ENCODE measurements at places on chromosomes 4 and X.

- DNase-seq = no peak
Measured at GRCh38 chrX:80808881-80809411, 731 bp downstream of the BRWD3 start.

DNA sequence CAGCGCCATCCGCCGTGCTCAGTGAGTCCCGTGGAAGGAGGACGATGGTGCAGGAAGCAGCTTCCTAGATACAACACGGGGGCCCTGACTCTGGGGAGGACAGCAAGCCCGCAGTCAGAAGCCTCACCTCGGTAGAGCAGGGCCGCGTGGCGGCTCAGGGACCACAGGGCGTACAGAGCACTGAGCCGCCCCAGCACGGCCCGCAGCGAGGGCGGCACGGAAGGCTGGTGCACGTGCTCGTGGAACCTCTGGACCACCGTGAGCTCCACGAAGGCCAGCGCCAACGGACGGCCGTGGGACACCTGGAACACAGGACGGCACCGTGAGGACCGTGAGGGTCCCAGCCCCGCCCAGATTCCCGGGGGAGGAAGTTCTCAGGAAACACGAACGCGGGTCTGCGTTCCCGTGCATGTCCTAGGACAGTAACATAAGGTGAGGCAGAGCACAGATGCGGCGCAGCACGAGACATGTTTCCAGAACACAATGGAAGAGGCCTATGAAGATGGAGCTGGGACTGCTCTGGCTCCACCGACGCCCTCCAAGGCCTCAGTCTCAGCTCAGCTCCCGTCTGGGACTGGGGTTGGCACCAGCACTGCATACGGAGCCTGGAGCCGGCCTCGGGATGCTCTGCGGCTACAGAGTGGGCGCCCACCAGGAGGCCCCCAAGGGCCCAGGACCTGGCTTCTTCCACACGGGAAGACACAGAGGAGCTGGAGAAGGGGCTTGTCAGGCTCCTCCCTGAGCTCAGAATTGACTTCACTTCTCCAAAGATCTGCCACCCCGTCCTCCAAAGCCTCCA, 65.5 kb downstream of the ACOX3 start:
- DNase-seq = no peak

GRCh38 chr4:6230827-6231662, 30.7 kb upstream of the JAKMIP1 start:
- no peak for DNase-seq

GRCh38 chrX:85620466-85620865, 241.0 kb upstream of the POF1B start:
- no peak for DNase-seq

- no peak for DNase-seq
Measured at GRCh38 chrX:85012098-85012497, 8.4 kb downstream of the APOOL start.

- no peak for DNase-seq
Measured at GRCh38 chr4:118756429-118756828, 71.2 kb downstream of the METTL14 start.

DNA sequence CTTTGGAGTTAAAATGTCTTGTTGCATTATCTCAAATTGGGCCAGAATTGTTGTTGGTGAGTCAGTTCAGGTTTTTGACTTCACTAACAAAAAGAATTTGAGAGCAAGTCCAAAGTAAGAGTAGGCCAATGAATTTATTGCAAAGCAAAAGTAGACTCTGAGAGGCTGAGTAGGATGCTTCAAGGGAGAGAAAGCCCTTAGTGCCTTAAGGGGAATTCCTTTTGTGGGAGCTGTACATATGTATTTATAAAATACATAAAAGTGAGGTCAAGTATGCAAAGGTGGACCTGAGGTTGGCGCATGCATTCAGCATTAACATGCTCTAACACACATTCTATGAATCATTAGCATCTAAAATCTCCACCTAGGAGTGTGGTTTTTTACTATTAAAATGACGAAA, 565.4 kb downstream of the GRXCR1 start:
- DNase-seq = no peak

GRCh38 chr4:80243274-80244018, 23.0 kb upstream of the FGF5 start:
- peak; percentile 12 for DNase-seq

DNA sequence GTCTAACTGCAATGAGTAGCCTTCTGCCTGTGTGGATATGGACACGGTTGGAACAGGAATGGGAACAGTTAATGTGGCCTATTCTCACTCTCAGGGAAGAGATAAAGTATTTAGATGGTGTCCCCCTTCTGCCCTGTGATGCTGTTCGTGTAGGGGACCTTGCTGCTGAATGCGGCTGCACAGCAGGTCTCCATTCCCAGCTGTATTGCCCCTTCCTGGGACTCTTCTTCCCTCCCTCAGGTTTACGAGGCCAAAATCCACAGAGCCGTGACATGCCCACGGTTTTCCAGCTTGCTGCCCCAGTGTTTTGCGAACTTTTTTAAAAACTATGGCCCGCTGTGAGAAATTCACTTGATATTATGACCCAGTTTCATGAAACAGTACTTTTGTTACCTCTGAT, 50.3 kb downstream of the SNX25 start:
- DNase-seq = no peak

DNA sequence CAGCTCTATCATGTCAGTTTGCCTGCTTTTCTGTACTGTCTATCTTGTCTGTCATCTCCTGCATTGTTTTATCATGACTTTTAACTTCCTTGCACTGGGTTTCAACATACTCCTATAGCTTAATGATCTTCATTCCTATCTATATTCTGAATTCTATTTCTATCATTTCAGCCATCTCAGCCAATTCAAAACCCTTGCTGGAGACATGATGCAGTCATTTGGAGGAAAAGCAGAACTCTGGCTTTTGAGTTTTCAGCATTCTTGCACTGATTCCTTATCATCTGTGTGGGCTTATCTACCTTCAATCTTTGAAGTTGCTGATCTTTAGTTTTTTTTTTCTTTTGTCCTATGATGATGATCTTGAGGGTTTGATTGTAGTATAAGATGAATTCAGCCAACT, 493.8 kb upstream of the GALNT7 start:
- no peak for DNase-seq

DNA sequence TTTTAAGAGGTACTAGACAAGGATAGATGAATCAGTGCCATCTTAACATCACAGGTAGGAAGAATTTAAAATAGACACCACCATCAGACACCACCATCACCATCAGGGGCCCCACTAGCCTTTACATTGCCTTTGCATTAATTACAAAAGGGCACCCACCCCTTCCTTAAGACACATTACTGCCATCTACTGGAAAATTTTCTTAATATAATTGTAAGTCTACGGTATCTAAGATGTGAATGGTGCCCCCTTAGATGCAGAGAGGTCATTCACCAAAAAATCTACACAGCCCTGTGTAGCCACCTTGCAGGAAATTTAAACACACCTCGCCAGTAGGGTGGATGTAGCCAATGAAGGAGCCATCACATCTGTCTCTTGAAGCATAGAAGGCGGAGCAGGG, 184.1 kb downstream of the MID1IP1 start:
- DNase-seq = no peak

DNA sequence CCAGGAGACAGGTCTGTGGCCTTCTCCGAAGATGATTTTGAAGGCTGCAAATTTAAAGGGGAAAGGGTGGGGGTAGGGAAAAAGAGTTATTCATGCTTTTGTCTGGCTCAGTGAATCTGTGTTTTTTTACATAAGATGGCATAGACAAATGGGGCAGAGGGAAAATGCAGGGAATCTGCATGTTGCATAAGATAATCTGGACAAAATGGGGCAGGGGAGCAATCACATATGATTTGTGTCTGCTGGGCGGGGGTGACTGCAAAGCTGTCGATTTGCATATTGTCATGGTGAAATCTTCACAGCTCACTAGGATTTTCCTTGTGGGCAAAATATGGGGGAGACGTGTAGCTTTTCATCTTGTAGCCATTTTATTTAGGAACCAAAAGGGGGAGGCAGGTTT, 29.4 kb upstream of the GYG2 start:
- DNase-seq = no peak

DNA sequence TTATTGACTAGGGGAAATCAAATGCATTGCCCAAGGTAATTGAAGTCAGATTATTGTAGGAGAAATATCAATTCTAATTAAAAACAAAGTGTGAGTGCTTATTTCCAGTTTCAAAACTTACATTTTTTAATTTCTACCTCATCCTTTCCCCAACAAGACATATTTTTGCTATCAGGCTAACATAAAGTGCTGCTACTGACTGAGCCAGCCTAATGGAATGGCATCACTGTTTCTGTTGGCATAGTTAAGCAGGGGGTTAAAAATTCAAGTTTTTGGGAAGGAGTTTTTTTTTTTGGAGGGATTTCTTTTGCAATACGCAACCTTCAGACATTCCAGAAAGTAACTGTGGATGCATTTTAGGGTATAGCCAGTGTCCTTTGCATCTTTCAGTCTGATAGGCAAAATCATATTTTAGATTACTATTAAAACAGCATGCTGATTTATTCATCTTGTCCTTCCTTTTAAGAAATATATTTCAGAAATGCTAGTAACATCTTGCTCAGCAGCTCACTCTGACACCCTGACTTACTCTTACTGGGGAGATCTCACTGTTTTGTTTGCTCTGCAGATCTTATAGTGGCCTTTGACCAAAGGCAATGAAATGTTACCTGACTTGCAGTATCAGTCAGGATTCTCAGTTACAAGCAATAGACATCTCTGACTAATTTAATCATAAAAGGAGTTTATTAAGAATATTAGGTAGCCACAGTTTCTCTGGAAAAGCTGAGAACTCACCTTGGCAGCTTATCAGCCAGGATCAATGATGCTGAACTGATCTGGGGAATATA, 24.4 kb downstream of the GAB1 start:
- no peak for DNase-seq

GRCh38 chr4:87211249-87211952, 9.0 kb downstream of the KLHL8 start:
- no peak for DNase-seq

Data from NCI-H2081 treated with DMSO at 0.1 percent for 48 hours (cell line).